ENCODE measurements at places on chromosomes 2 and 18.

DNA sequence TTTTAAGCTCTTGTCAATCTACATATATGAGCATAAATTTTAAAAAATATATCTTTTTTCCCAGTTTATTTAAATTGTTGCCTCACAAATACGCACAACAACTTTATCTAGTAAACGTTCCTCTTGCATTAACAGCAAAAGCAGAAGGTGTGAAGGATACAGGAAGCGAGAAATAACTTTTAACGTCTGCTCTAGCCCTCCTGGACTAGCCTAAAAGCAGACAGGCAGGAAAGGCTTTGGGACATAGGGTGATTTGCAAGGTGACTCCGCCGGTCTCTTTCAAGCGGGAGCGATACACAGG, 434 bp upstream of the DUSP19 start:
- no peak for DNase-seq

- DNase-seq, result no peak
Measured at GRCh38 chr2:84830095-84830494, 50.8 kb downstream of the TRABD2A start.

DNA sequence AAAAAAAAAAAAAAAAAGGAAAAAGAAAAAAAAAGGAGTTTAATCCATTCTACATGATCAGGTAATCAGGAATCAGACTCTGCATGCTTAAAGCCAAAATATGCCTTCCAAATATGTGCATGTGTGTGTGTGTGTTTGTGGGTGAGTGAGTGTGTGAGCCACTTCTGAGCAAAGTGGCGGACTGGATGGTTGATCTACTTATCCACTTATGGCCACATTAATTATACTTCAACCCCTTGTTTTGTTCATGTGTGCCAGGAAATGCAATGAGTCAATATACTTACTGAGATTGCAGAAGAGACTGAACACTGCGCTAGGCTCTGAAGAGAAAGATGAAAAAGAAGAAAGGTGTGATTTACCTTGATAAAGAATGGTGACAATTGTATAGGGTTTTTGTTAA, 586.5 kb upstream of the NXPH2 start:
- DNase-seq, result no peak

GRCh38 chr18:67282796-67283195, 233.7 kb downstream of the DSEL start:
- DNase-seq, result no peak

- peak; percentile 19 for DNase-seq
Measured at GRCh38 chr2:70516596-70516995, 37.0 kb downstream of the TGFA start.

DNA sequence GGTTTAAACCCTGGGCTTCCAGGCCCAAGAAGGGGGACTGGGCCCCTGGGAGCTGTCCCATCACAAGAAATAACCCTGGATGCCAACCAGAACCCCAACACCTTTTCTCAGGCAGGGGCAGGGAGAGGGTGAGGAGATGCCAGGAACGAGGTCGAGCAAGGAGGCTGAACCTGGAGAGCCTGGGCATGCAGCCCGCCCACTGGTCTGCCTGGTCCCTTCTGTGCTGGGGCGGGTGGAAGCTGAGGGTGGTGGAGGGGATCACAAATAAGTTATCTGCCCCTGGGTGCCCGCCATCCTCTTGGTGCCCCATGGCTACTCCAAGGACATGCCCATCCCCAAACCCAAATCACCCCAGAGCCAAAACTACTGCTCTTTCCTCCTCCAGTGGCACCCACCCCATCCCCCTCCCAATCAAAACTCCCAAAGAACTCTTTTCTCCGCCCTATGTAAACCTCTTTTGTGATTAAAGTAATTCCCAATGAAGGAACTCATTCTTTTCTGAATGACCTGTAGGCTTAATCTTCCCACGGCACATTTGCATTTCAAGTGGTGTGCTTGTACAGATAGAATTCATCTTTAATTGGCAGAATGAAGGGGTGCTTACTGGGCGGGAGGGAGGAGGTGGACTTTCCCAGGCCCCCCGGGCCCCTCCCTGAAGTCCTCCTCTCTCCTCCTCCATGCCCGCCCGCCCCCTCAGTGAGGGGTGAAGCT, 47.9 kb downstream of the EFR3B start:
- no peak for DNase-seq

DNA sequence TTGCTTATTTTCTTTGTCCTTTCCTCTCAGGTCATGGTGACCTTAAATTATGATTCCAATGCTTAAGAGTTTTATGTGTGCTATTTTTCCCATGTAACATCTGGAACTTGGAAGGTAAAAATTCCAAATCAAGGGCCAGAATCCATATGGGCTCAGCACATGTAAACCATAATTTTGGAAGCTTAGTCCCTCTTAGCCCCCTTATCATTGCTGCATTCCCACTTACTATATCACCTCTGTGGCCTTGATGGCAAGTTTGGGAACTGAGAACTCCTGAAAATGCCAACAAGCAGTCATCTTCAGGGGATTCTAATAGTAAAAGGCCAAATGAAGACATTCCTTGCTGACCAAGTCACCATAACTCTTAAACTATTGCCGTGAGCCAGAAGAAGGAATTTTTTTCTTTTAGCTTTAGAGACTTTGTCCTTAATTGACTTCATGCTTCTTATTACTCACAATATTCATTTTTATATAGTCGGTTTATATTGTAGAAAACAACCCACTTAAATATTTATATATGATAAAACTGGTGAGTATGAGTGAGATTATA, 251.4 kb downstream of the SLC8A1 start:
- no peak for DNase-seq

DNA sequence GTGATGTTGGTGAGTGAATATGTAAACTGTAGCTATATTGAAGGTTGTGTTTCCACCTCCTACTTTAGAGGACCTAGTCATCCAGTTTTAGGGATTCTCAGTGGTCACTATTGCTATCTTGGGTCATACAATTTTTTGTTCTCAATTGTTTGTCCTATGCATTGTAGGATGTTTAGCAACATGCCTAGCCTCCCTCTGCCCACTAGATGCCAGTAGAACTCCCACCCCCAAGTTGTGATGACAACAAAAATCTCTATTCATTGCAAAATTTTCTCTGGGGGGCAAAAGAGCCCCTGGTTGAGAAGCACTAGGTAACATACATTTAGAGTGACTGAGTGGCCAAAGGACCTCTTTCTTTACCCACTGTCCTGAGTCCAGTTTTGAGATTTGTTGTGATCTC, 87.3 kb downstream of the LRRTM4 start:
- DNase-seq, result no peak

GRCh38 chr2:143732076-143732475, 602.9 kb downstream of the ARHGAP15 start:
- DNase-seq, result no peak

GRCh38 chr2:209411718-209412117, 12.1 kb upstream of the MAP2 start:
- no peak for DNase-seq

DNA sequence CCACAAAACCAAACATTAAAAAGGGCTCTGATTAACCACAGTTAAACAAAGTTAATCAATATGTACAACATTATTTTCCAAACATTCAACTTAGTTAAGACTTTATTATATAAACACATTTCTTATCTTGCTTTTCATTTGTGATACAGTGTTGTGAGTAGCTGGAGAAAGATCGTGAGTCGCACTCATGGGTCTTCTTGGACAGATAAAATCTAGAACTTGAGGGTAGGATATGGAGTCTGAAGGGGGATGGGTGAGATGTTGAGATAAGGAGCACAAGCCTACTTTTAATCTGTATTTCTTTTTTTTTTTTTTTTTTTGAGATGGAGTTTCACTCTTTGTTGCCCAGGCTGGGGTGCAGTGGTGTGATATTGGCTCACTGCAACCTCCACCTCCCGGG, 22.6 kb upstream of the TMEM214 start:
- no peak for DNase-seq

DNA sequence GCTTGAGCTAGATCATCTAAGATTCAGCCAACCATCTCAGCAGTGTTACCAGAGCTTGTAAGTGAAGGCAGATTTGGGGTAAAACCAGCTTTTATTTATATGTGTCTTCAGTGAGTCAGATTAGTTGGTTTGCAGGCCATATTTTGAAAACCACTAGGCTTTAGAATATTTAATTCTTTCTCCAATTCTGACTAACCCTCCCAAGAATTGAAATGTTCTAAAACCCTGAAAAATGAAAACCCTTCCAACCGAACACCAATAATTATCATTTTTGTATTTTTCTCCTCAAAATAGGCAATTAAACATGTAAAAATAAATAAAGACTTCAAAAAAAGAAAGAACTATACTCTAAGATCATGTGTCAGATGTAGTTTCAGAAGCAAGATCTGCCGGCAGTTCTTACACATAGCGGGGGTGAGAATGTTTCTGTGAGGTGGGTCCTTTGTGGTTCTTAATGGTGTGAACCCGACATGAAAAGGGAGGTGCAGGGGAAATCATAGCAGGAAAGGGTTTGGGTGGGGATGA, 14.2 kb downstream of the PLEK start:
- no peak for DNase-seq

DNA sequence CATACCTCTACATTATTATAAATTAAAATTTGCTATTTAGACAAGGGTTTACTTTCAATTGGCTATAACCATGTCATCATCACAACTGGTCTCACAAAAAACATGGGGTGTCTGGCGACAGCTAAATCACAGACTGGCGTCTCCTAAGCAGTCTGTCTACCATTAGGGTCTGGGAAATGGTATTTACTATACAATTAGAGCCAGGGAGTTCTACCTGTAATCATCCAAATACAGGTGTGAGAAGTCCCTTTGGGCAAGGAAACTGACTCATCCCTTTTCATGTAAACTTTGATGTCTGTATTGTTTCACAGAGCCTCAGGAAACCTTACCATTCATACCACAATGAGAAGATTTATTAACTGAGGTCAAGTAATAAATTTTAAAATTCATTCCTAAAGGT, 126.7 kb downstream of the OLA1 start:
- DNase-seq, result no peak

- DNase-seq, result peak; percentile 78
Measured at GRCh38 chr2:96241900-96242611, 23.7 kb downstream of the TMEM127 start.

- DNase-seq, result no peak
Measured at GRCh38 chr18:64993695-64994094, 757.1 kb upstream of the CDH7 start.

GRCh38 chr18:11761553-11761952, 72.5 kb downstream of the GNAL start:
- no peak for DNase-seq

DNA sequence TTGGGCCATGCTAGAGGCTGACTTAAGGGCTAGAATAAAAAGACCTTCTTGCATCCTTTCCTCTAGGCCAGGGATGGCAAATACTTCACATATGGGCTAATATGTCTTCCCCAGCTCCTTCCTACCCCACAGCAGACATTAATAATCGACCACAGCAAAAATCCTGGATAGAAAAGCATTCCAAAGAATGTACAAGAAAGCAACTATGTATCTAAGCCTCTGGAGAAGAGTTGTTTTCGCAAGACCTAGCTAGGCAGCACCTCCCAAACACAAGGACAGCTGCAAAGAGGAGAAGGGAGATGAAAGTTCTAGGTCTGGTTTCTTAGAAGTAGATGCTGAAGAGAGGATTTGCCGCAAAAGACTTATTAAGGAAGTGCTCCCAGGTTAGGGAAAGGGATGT, 372.6 kb downstream of the SLC4A3 start:
- DNase-seq, result no peak

DNA sequence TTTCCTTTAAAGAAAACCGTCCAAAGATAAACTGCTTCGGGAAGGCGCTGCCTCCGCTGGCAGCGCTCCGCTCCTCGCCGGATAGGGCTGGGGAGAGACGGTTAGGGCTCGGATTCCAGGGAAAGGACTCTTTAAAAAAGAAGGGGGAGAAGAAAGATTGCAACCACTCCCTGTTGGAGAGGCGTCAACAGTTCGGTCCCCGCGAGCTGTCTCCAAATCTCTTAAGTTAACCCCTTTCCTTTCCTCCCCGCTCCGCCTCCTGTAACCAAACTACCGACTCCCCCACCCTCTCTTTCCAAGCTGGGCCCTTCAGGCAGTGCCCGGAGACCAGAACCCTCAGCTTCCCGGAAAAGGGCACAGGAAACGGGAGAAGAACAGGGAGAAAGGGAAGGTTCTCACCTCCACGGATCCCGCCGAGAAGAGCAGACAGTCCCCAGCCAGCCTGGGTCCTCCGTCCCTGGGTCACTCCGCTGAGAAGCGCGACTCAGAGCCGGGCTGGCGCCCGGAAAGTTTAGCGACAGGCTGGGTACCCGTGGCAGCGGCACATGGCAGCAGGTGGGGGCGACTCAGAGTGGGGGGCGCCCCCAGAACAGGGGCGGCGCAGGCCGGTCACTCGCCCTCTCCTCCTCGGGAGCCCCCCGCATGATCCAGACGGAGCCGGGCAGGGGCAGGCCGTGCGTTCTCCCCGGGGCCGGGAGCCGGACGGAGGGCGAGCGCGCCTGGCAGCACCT, 675 bp downstream of the FZD5 start:
- DNase-seq, result no peak

- no peak for DNase-seq
Measured at GRCh38 chr2:124193706-124194105, 168.6 kb downstream of the CNTNAP5 start.

DNA sequence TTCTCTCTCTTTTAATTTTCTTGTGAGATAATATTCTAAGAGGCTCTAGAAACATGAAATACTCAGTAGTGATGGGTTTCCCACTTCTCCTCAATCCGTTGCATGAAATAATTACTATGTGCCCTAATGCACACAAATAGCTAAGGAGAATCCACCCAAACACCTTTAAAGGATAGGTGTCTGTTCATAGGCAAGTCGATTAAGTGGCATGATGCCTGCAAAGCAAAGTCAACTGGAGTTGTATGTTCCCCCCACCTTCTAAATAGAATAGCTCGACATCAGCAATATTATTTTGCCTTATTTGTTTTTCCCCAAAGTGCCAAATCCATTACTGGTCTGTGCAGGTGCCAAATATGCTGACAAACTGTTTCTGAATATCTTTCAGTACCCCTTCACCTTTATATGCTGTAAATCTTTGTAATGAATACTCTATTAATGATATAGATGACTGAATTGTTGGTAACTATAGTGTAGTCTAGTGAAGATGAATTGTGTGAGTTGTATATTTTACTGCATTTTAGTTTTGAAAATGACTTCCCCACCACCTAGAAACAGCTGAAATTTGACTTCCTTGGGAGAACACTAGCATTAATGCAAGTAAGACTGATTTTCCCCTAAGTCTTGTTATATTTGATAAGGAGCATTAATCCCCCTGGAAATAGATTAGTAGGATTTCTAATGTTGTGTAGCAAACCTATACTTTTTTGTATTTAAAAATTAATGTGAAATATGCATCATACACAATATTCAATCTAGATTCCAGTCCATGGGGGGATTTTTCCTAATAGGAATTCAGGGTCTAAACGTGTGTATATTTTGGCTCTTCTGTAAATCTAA, 9.0 kb downstream of the TBR1 start:
- DNase-seq, result no peak

DNA sequence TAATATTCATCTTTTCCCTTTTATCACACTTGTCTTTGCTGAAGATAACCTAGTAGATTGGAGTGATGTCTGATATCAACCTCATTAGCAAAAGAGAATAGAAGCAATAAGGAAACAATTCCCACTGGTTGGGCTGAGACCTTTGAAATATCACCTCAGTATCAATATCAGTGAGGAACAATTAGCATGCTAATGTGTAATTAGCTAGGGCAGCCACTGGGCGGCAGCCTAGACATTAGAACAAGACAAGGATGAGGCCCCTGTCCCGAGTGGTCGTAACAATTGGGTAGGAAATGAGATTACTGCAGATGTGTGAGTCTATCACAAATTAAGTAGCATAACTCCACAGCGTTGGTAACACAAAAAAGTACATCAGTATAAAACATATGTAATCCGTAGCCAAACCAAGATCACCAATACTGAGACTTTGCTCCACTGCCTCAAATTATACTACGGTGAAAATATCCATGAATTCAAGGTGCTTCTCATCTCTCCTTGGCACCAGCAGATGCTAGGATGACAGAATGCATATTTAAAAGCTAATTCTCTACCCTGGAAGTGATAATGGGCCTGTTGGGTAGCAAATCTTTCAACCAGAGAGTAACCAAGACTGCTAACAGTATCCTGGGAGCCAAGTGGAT, 99.1 kb downstream of the ALPK2 start:
- DNase-seq, result peak; percentile 76
